ENCODE measurements at places on chromosomes 6 and 20.

- DNase-seq = no peak
These were observed 1.2 kb upstream of the TSPYL1 start for GRCh38 chr6:116280933-116281316.

DNA sequence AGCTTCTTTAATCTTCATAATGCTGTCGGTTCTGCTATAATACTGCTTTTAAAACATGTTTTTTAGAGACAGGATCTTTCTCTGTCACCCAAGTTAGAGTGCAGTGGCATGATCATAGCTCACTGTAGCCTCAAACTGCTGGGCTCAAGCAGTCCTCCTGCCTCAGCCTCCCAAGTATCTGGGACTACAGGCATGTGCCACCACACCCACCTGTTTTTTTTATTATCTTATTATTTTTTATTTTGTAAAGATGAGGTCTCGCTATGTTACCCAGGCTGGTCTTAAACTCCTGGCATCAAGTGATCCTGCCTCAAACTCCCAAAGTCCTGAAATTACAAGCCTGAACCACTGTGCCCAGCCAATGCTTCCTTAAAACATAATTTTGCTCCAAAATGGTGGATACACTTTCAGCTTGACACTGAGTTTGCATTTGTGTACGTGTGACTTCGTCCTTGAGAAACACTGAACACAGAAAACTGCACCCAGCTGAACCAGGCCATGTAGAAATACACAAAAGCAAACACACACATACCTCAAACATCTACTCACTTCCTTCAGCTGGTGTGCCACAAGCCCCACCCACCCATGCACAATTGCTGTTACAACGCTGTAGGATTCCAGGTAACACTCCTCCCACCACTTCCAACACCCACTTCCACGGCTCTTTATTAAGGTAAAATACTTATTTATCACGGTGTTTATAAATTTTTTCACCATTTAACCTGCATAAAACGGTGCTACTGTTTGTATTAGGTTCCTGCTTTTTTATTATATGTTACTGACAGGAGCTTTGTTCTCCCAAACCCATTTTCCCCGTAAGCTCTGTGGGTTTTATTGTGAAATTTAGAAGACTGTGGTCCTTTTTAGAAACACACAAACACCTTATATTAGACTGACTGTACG lies 109.1 kb downstream of the TSHZ2 start:
- DNase-seq = no peak

- peak; percentile 41 for DNase-seq
These were observed 11.5 kb downstream of the SRXN1 start for GRCh38 chr20:641516-641875.

GRCh38 chr6:144929262-144929661 lies 644.1 kb downstream of the UTRN start:
- DNase-seq = no peak

DNA sequence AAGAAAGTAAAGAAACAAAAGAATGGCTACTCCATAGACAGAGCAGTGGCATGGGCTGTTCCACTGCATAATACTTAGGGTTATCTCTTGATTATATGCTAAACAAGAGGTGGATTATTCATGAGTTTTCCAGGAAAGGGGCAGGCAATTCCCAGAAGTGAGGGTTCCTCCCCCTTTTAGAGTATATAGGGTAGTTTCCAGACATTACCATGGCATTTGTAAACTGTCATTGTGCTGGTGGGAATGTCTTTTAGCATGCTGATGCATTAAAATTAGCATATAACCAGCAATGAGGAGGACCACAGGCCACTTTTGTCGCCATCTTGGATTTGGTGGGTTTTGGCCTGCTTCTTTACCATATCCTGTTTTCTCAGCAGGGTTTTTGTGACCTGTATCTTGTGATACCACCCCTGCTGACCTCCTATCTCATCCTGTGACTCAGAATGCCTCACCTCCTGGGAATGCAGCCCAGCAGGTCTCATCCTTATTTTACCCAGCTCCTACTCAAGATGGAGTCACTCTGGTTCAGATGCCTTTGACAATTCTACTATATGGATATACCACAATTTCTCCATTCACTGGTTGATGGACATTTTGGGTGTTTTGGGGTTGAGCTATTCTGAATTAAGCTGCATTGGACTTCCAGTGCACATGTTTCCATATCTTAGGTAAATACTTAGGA lies 280.6 kb downstream of the FARS2 start:
- DNase-seq = no peak

GRCh38 chr6:49826743-49827406 lies 39.5 kb downstream of the CRISP1 start:
- no peak for DNase-seq

GRCh38 chr6:42509256-42509655 lies 54.6 kb upstream of the UBR2 start:
- no peak for DNase-seq

GRCh38 chr20:33296206-33296605 lies 13.2 kb downstream of the BPIFB1 start:
- DNase-seq = no peak

DNA sequence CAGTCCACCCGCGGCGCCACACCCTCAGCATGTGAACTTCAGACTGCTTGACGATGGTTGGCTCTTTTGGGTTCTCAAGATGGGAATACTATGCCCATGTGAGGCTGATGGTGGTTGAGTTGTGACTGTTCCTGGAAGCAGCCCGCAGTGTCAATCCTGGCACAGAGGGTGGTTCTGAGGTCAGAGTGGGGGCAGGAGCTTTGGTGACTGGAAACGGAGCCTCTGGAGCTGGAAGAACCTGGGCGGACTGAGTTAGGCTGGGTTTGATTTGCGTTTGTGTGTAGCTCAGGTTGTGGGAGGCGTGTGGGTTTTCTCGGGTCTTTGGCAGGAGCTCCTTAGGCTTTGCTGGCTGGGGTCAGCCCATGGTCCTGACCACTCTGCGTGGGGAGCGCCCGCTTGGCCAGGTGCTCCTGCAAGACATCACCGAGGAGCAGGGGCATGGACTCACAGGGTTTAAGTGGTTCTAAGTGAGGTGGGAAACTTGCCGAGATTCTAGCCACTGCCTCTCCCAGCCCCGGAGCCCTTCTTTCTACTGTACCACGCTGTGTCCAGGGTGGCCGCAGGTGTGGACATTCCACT lies 37.3 kb upstream of the SLC22A1 start:
- DNase-seq = no peak

- peak; percentile 72 for DNase-seq
These were observed 72.1 kb downstream of the CBFA2T2 start for GRCh38 chr20:33561692-33562601.

DNA sequence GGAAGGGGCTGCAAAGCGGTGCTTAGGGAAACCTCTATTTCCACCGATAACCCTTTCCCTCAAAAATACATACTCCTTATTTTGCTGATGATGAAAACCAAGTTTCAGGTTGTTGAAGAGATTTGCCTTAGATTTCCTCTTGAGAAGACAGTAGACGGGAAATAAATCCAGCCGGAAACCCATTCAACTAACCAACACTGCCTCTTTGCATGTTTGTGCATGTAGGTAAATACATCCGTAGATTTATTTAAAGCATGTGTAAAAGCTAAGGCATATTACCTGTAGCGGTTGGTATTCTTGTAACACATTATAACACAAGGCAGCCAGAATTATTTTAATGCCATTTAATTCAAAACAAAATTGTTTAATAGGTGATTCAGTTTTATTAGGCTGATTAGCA lies 136.3 kb upstream of the SLC22A23 start:
- no peak for DNase-seq

DNA sequence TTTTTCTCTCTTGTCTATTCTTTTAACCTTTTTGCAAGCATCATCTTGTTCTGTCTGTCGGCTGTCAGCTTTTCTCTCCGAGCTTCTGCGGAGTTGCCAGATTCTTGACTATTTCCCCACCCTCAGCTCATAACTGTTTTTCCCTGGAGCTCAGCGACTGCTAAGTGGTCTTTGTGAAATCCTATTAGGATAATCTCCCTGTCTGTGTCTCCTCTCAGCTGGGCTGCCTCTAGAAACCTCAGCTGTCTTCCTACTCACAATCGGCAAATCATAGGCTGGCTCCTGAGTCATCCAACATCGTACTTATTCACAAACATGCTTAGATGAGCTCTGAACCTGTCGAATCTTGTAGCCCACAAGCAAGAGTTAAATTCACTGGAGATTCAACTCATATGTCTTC lies 332.3 kb downstream of the PTPRT start:
- no peak for DNase-seq

- no peak for DNase-seq
These were observed 17.5 kb upstream of the EFCAB8 start for GRCh38 chr20:32841174-32841573.

DNA sequence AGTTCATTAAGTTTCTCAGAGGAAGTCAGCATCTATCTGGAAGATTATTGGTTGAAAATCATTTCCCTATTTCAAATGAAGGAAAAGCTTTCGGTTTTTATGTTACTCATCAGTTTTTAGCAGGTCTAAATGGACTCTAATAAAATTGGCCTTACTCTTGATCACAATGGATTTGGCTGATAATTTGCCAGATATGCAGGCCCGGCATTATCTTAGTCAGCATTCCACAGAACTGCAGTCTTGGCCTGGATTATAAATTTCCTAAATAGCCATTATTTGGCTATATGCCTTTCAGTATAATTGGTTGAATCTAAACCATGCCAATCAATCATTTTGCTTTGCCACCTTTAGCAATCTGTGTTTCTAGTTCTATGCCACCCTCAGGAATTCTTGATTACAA lies 91.7 kb upstream of the KCNQ5 start:
- DNase-seq = no peak

DNA sequence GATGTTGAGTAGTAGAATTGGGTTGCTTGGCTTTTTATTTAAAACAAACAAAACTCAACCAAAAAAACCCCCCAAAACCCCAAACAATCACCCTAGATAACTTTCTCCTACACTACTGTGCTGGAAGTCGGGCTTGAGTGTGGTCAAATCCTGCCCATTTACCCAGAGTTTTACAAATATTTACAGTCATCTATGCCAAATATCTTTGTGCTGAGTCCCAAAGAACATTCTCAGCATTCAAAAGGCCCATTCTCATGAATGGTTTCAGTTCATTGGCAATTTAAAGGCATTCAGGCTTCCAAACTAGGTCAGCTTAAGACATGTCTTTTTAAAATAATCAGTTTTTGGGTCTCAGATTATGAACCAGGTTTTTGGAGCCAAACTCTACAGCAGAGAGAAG lies 1.8 kb downstream of the RNF144B start:
- DNase-seq = no peak

DNA sequence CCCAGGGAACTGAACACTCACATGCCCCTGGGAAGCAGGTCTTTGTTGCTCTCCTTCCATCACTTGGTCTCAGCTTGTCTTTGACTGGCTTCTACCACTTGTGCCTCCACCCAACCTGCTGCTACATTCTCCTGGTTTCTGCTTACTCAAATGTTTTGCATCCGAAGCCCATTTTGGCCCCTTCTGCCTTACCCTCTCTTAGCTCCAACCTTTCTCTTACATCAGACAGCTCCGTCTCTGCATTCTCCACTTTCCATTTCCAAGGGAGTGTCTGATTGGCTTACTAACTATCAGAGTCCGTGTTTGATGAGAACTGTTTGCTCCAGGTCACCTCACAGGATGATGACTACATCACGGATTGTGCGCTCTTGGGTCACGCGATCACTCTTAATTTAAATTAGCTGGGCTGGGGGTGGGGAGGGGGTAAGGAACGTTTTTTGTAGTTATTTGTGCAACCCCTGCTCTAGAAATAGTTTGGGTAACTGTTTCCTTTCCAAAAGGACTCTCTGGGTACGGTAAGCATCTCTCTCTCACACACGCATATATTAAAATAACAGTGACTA lies 844 bp upstream of the ABRACL start:
- DNase-seq = no peak

GRCh38 chr6:14824484-14825275 lies 421.2 kb upstream of the JARID2 start:
- no peak for DNase-seq

- DNase-seq = no peak
These were observed 57.7 kb downstream of the PPP1R16B start for GRCh38 chr20:38863024-38863851.

GRCh38 chr6:29557320-29557719 lies 2.2 kb downstream of the UBD start:
- no peak for DNase-seq

- no peak for DNase-seq
These were observed 11.5 kb upstream of the PI3 start for GRCh38 chr20:45163083-45163803.

DNA sequence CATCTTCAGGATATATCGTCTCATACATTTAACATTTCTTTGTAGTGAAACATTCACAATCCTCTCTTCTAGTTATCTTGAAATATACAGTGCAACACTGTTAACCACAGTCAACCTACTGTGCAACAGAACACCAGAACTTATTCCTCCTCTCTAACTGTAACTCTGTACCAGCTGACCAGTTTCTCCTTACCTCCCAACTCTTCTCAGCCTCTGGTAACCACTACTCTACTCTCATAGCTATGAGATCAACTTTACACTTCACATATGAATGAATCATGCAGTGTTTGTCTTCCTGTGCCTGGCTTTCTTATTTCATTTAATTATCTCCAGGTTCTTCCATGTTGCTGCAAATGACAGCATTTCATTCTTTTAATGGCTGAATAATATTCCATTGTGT lies 337.6 kb downstream of the BTBD9 start:
- DNase-seq = no peak

- no peak for DNase-seq
These were observed 231.0 kb upstream of the PRND start for GRCh38 chr20:4490606-4491280.

DNA sequence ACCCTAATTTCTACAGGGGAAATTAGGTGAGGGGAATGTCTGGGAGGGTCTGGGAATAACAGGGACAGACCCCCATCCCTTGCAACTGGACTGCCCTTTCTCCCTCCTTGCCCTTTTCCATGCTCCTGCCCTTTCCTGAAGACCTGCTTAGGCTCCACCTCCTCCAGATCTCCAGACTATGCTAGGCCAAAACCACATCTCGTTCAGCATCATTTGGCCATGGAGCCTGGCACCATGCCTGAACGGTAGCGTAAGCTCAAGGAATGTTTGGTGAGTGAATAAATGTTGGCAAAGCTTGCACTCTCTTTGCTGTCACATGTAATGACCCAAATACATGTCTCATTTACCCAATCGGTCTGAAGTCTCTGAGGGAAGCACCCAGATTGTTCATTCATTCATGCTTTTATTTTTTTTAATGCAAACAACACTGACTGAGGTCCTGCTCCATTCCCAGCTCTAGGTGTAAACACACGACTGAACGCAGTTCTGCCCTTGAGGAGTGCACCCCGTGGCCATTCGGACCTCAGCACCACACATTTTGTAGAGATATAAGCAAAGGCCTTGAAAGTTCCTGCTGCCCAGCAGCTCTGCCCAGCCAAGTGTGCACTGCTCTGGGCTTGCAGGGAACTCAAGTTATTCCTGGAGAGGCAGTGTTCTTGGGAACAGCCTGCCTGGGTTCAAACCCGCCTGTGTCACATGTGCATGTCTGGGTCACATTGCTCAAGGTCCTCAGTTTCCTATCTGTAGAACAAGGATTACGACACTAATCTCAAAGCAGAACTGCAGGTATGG lies 1.1 kb upstream of the GRM4 start:
- no peak for DNase-seq
